K562 (cell line): ENCODE measurements at places on chromosomes 2 and 18. TPM values are rescaled to one million over a fixed set of nuclear protein-coding genes. Genes with fewer than 3 reads are reported as not detected.

GRCh38 chr2:23695890-23696751 lies 230.8 kb downstream of the ATAD2B start:
- DNase-seq = no peak

DNA sequence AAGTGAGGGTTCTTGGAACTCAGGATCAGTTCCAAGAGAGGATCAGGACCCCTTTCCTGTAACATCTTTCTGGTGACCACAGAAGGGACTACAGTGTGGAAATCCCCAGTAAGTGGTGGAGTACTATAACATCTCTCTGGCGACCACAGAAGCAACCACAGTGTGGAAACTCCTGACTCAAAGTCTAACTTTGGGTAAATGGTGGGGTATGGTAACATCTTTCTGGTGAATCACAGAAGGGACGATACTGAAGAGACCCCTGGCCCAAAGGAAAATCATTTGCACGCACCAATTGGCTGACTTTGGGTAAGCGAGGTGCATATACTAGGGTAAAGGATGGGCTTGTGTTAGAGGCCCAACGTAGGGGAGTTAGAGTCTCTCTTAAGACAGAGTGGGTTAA lies 56.3 kb upstream of the GULP1 start:
- no peak for DNase-seq

GRCh38 chr2:147177071-147177857 lies 667.6 kb upstream of the ACVR2A start:
- no peak for DNase-seq

- DNase-seq = no peak
These were observed 88.2 kb downstream of the NCOA1 start for GRCh38 chr2:24579053-24579803.

GRCh38 chr2:41326851-41327250 lies 721.0 kb upstream of the PKDCC start:
- no peak for DNase-seq

DNA sequence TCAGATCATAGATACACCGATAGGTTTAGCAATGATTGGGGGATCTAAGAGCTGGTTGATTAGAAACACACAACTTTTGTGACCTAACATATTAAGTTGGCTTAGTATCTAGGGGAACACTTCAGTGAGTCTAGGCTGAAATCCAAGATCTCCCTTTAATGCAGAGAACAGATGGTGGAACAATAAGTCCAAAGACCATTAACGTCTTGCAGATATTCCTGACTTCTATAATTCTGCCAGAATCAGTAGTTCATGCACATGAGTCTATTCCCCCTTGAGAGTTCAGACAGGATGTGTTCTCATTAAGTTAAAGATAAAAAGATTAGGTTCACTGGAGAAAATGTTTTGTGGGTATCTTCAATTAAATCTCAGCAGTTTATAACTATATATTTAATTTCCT lies 506.5 kb downstream of the TSN start:
- DNase-seq = no peak

DNA sequence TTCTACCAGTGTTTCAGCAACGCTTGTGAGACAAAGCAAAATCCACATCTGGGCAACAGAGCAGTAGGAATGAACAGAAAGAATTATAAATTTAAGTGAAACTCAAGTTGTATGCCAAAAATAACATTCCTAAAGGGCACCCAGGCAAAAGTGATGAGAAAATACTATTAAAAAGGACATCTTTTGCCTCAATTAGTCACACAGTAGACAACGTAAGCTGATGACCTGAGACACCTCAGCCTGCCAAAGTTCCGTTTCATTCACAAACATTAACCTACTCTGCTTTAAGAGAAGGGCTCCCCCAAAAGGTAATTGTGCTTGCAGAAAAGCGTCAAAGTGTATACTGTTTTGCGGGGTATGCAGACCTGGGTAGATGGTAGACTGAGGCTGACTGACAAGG lies 7.2 kb downstream of the HDLBP start:
- no peak for DNase-seq

- DNase-seq = no peak
These were observed 20.3 kb upstream of the CYP1B1 start for GRCh38 chr2:38095996-38096861.

GRCh38 chr2:11368059-11368572 lies 23.7 kb upstream of the ROCK2 start:
- no peak for DNase-seq

Gene RAB17
- total RNA-seq = 0.13 and 0.16 TPM in 2 replicates

DNA sequence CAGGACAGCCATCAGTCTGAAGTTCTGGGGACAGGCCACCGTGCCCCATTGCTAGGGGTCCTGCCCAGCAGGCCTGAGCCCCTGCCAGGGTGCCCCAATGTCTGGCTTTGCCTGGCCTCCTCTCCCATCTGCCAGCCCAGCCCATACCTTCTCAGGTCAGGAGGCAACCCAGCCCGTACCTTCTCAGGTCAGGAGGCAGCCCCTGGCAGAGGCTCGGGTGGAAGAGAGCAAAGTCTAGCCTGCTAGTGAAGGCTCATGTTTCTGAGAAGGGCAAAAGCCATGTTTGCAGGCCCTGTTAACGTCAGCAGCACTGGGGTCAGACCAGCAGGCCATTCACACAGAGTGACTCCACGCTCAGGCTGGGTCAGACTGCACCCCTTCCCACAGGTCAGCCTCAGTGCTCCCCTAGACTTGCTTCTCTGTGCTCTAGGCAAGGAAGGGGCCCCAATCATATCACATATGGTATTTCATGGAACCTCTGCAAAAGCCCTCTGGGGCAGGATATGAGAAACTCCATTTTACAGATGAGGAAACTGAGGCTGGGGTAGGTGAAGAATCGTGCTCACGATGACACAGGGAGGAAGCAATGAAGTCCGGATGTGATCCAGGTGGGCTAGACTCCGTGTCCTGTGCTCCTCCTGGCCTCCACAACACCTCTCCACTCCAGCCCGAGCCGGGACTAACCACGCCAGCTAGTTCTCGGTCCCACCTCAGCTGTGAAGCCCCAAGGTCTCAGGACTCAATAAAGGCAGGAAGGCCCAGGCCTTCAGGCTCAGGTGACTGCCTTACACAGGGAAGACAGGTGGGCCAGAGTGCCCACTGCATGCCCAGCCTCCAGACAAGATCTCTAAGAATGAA lies 9.5 kb downstream of the SDC1 start:
- DNase-seq = no peak

Gene ATP6V1C2
- 0.09 TPM in 1 of 2 replicates, not detected in the other for total RNA-seq

Gene ADAM23
- 0.02 and 0.16 TPM in 2 replicates for total RNA-seq

DNA sequence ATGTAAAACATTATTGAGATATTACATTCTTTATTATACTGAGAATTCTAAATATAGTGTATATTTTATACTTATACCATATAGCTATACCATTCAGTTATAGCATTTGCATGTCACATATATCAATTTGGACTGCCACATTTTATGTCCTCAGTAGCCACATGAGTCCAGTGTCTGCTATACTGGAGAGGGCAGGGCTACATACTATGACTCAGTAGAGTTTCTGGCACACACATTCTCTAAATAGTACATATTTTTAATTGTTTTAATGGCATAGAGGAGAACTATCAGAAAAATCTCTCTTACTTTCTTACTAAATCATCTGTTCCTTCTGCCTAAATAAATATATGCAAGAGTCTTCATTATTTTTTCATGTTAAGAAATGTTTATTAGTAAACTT lies 55.4 kb upstream of the COL5A2 start:
- no peak for DNase-seq

GRCh38 chr2:207704078-207704477 lies 7.4 kb upstream of the CCNYL1 start:
- DNase-seq = no peak

Gene SPIRE1
- 12.5 and 14.0 TPM in 2 replicates for total RNA-seq

- DNase-seq = peak; percentile 29
These were observed 339 bp downstream of the ACAA2 start for GRCh38 chr18:49813069-49813318.

DNA sequence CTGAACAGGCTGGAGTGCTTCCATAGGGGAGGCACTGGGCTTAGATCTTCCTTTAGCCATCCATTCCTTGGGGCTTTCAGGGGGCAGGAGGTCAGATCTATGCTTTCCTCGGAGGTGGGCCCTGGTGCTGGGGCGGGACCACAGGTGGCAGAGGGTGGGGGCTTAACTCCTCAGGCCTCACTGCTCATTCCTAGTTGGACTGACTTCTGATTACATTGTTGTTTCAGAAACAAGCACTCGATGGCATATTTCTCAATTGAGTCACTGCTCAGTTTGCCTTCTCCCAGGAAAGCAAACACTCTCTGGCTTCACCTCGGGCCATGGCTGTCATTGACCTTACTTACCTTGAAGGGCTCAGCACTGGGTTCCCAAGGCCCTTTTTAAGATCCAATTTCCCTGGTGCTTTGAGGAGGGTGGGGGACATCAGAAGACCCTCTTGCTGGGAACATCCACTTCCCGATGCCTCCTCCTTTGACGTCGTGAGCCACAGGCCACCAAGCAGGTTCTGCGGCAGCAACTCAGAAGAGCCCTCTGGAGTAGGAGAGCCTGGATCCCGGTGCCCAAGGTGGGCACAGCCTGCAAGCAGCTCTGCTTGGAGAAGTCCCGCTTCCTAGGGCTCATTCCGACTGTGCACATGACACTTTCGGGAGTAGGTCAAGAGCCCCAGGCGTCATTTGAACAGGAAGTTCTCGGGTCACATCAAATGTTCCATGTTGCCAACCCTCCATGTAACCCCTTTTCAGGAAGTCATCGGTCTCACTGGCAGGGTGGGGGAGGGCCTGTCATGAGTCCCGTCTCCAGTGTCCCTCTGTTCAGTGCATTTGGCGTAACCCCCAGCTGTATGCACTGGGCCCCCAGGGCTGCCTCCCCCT lies 40.6 kb downstream of the SDC1 start:
- DNase-seq = no peak

Gene C2orf66
- total RNA-seq = not detected in 2 replicates

- DNase-seq = no peak
These were observed 731.7 kb upstream of the ZNF804A start for GRCh38 chr2:183866666-183867065.

- DNase-seq = no peak
These were observed 72.7 kb downstream of the CABLES1 start for GRCh38 chr18:23207994-23208393.

Gene DPP4
- 0.11 and 0.18 TPM in 2 replicates for total RNA-seq

Gene FOXD4L1
- total RNA-seq = 0.16 and 0.20 TPM in 2 replicates

- no peak for DNase-seq
These were observed 695.1 kb downstream of the PLCL1 start for GRCh38 chr2:198499539-198499938.

GRCh38 chr18:28075501-28075900 lies 101.4 kb downstream of the CDH2 start:
- DNase-seq = no peak

DNA sequence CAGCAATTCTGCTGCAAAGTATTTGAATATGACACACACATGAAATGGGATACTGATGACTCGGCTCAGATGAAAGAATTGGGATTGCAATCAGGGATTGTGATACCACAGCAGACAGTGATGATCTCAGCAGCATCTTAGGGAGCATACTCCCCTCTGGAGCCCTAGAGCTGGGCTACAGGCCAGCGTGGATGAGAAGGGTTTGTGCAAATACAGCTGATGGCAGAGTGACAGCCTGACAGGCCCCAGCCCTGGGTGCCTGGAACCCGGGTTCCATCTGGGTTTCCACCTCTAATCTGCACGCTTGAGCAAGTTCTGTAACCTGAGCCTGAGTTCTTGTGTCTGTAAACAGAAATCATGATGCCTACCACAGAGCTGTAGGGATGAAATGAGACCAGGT lies 418.0 kb downstream of the LRATD1 start:
- DNase-seq = no peak

GRCh38 chr2:633371-633770 lies 43.8 kb downstream of the TMEM18 start:
- no peak for DNase-seq

DNA sequence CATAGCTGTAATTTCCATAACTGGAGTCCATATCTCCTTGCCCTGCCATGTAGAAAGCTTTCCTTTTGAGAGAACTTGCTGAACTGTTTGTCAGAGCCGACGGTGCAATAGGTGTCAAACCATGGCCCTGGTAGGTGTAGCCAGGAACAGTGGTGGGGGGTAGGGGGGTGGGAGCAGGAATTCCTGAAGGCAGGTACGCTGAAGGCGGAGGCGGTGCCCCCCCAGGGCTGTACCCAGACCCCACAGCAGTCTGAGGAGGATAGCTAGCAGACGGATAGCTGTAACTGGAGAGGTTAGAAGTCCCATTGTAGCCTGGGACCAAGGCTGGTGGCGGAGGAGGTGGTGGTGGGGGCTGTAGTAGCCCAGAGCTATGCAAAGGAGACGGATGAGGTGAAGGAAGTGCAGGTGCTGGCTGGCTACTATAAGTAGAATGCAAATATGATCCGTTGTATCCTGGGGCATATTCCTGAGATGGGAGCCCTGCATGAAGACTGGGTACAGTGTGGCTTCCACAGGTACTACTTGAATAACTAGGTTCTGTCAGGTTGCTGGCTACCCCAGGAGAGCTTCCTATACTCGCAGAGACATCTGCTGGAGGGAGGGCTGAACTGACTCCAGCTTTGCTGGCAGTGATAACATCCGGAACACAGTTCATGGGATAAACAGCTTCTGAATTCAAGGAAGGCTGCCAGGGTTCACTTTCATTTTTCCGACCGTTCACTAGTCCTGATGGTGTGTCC lies 124.8 kb downstream of the FIGN start:
- DNase-seq = no peak

- no peak for DNase-seq
These were observed 4.6 kb downstream of the CHST10 start for GRCh38 chr2:100412881-100413321.

DNA sequence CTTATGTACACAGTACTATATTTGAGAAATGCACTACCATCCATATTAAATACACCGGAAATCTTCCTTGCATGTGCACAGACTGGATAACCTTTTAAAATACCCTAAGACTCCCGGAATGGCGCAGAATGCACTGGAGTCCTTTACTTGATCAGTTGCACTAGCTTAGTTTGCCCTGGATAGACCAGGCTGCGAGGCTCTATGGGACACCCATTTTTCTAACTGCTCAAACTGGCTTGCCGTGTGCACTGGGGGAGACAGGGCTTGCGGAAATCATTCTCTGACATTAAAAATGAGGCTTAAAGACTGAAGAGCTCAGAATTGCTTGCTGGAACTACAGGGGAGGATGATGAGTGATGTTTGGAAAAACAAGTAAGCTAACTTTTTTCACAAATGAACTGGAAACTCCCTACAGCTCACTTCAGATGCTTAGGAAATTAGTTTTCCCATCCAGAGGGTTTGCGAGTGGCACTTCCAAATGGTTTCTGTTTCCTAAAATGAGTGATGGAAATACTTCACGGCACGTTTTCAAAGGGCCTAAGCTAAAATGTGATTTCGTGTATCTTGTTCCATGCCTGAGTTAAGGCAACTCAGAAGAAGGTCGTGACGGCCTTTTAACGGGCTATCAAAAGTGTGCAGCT lies 2.7 kb downstream of the NCK2 start:
- no peak for DNase-seq

- no peak for DNase-seq
These were observed 46.7 kb upstream of the FLACC1 start for GRCh38 chr2:201403880-201404279.

Gene MAPK4
- not detected in 2 replicates for total RNA-seq

DNA sequence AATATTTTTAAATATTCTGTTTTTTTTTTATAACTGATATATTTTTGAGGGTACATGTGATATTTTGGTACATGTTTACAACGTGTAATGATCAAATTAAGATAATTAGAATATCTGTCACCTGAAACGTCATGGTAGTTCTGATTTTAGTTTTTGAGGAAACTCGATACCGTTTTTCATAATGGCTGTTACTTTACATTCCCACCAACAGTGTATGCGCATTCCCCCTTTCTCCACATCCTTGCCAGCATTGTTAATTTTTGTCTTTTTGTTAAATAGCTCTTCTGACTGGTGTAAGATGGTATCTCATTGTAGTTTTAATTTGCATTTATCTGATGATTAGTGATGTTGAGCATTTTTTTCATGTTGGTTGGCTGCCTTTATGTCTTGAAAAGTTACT lies 206.8 kb upstream of the STON1 start:
- DNase-seq = no peak

Gene B4GALT6
- 0.18 and 0.27 TPM in 2 replicates for total RNA-seq
